ENCODE measurements at places on chromosomes 11 and 22. TPM values are rescaled to one million over a fixed set of nuclear protein-coding genes. Genes with fewer than 3 reads are reported as not detected.

The FOLR3 gene
- not detected for total RNA-seq

DNA sequence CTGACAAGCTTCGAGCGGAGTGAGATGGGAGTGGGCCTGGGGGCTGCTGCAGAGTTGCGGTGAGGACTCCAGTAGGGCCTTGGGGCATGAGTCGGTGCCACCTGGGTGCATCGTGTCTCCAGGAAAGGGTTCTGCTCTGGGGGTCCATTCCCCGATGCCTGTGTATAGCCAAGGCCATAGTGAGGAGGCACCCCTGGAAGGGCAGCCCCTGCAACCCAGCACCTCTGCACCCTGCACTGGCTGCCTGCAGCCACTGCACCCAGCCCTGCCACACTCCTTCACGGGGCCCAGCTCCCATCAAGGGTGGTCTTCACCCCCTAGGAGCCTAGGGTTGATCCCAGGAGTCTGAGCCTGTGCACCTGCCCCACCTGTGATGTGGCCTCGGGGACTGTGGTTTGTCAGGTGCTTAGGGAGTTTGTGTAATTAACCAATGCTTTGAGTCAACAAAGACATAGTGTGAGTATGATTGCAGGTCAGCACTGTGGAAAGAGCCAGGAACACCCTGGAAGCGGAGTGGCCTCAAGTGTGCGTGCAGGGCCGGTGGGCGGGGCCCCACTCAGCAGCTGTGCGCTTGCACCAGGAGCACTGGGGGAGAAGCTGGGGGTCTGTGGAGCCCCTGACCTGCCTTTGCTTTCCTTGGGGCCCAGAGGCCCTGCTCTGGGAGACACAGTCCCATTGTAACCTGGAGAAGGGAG is 1299.3 kb downstream of the BRD1 start:
- no peak for DNase-seq

The PISD gene
- total RNA-seq = 24.4 TPM

GRCh38 chr11:116364348-116364747 is 408.4 kb downstream of the BUD13 start:
- no peak for DNase-seq

- DNase-seq = no peak
Measured at GRCh38 chr11:122852074-122852795, 13.9 kb downstream of the CRTAM start.

- DNase-seq = no peak
Measured at GRCh38 chr11:64096835-64097234, 61.1 kb downstream of the FLRT1 start.

- DNase-seq = no peak
Measured at GRCh38 chr11:27241311-27242122, 121.5 kb downstream of the CCDC34 start.

DNA sequence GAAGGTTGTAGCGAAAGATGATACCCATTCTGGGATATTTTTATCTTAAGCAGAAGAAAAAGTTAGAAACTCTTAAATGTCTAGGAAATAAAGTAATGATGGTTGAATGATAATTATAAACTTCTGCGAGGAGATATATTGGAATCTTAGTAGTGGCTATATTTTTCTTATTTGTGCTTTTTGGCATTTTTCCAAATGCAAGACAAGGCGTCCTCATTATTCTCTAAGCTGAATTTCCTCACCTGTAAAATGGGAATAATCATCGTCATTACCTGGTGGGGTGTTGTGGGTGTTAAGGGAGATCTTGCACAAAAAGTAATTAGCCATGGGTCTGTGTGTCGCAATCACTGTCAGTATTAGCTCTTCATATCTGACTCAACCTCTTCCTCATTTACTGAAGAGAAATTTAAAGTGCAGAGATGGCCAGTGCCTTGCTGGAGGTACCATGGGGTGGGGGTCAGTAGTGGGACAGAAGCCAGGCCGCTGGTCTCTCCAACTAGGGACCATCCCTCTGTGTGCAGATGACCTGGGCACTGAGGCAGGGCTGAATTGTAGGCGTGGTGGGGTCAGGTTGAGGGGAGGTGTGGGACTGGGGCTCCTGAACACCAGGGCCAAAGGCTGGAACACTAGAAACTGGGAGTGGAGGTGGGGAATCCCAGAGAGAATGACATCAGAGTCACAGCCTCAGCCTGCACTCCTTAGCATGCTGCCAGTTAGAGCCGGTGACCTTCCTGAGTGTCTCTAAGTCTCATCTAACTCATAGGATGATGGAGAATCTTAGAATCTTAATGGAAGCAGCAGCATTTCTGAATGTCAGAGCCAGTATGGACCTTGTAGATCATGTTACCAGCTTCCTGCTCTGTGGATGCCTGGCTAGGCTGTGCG is 4.1 kb downstream of the PITPNM1 start:
- no peak for DNase-seq

GRCh38 chr11:72018171-72018570 is 19.5 kb downstream of the IL18BP start:
- DNase-seq = no peak

The DAGLA gene
- 4.1 TPM for total RNA-seq

The ANO3 gene
- 1.3 TPM for total RNA-seq

The APOA4 gene
- not detected for total RNA-seq

DNA sequence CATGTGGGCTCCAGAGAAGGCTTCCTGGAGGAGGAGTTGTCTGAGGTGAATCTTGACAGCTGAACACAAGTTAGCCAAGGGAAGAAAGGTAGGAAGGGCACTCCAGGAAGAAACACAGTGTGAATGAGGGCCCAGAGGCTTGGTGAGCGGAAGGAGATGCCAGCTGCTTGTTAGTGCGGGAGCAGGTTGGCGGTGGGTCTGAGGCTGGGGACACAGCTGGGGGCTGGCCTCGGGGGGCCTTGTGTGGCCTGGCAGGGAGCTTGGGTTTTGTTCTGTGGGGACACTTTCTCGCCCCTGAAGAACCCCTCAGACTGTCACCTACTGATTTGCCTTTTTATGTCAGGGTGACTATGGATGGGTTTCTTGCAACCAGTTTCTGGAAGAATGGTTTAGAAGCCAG is 160.0 kb downstream of the ST3GAL4 start:
- DNase-seq = no peak
